A549 (cell line): ENCODE measurements at places on chromosomes 3 and 15.

- peak; percentile 42 for DNase-seq
Measured at GRCh38 chr3:7144697-7145308, 283.9 kb downstream of the GRM7 start.

DNA sequence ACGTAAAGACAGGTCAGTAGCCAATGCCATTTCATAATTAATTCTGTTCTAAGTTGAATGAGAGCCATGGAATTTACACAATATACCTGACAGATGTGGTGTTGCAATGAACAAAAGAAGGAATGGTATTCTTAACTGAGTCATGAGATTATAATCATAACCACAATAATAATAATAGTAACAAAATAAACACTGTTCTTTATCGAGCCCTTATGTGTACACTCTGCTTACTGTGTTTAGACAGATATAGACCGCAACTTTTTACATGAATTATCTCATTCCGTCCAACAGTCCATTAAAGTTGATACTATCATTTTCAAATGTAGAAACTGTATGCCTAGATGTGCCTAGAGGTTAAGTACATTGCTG lies 28.2 kb upstream of the SCAANT1 start:
- no peak for DNase-seq

DNA sequence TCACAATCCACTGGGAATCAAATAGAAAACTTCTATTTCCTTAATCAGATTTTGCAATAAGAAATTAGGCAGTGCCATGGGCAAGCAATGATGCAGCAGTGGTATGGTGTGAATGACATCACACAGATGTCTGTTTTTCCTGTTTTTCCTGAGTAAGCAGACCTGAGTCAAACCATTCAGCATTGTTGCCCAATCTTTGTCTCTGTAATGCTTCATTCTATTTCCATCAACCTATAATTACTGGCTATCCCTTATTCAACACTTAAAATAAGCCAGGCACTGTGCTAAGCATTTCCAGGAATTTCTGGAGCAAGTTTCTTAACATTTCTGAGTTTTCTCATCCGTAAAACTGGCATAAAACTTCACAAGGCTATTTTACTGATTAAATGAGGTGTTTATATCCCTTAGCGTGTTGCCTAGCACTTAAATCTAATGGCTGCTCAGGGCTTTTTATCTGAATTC lies 11.3 kb upstream of the OXSR1 start:
- DNase-seq = no peak

DNA sequence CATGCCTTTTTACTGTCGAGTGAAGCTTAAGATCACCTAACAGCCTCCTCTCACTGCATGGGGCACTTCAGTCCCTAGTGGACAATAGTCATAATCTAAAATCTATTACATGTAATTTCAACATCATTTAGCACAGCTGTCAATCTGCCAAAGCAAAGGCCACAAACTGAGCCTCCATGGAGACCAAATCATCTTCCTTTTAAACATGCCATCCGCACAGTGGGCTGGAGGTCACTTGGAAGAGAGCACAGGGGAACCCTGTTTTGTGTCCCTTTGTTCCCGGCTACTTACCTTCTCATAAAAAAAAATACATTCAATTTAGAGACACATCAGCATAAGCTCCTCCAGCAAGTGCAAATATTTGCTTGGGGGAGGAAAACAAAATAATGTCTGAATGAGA lies 167.3 kb downstream of the SQOR start:
- no peak for DNase-seq

DNA sequence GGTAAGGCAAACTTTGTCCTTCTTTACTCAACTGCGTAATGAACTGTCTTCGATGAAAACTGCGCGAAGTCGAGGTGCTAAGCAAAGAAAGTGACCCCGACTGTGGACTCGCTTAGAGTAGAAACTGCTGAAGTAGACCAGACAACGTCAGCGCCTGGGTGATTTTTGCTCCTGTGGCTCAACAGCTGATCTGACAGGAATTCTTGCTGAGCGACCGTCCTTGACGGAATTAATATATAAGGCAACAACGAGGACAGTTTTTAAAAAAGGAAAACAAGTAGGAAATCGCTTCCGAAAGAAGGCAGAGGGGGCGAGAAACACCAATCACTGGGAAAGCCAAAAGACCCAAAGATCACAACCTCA lies 541 bp downstream of the RPS27L start:
- DNase-seq = no peak

- no peak for DNase-seq
Measured at GRCh38 chr3:49842843-49843517, 13.4 kb downstream of the TRAIP start.

GRCh38 chr15:94250801-94251200 lies 19.4 kb downstream of the MCTP2 start:
- no peak for DNase-seq

DNA sequence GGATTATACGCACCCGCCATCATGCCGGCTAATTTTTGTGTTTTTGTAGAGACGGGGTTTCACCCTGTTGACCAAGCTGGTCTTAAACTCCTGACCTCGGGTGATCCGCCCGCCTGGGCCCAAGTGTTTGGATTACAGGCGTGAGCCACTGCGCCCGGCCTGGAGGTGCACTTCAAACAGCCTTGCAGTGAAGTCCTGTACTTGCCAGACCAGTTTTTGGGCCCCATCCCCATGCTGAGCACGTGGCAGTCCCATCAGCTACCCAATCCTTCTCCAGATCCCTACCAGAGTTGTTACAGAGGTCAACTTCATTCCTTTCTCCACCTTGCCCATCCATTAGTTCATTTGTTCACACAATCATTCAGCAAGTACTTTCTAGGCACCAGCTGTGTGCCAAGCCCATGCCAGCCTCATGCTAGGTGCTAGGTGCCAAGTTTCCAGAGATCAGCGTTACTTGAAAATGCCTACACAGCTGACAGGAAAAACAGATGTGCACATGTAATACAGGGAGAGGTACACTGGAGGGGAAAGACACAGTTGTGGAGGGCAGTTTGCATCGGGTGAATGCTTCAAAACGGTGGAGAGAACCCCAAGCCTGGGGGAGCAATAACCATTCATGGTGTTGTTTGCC lies 2.2 kb downstream of the DNAH1 start:
- DNase-seq = no peak

DNA sequence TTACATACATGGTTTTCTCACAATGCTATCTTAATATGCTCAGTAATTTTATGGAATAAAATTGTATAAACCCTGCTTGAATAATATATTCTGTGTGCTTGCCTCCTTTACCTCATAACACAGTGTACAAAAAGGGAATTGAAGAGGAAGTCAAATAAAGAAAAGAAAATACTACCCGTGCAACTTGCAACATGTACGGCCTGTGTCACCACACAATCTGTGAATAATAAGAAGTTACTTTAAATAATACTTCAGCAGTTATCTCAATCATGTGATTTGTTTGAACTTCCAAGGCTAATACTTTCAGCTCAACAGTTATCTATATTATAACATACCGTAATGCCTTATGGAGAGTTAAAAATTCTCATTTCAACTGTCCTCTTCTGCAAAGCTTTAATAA lies 58.1 kb upstream of the SATB1 start:
- DNase-seq = no peak
